Stimulated activated CD4-positive, alpha-beta T cell treated with anti-CD3 and anti-CD28 coated beads, TNF-alpha, amount 100 ng/mL, for 1 hour (primary cell): ENCODE measurements at places on chromosomes 13 and 19.

GRCh38 chr19:47210180-47210490 is 20.9 kb downstream of the BBC3 start:
- DNase-seq: no peak

- DNase-seq: no peak
Observed at GRCh38 chr13:87942205-87942604, 271.0 kb downstream of the SLITRK5 start.

DNA sequence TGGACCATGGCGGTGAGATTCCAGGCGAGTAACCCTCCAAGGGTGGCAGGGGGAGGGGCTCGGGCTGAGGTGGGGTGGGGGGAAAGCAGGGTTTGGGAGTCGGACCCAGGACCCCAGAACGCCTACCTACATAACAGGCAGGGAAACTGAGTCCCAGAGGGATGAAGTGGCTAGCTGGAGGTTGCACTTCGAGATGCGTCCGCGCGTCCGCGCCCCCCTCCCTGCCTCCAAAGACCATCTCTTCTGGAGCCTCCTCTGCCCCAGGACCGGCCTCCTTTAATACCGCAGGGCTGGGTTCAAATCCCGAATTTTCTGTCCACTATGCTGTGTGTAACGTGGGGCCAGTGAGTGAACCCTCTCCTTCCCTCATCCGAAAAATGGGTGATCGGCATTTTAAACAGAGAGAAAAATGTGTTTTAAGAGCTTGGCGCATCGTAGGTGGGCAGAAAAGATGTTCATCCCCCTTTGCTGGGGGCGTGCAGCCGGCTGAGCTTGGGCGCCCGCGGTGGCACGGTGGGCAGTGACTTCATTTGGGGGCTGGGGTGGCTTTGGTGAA is 13.8 kb downstream of the TJP3 start:
- no peak for DNase-seq

GRCh38 chr19:51884713-51885112 is 3.0 kb downstream of the ZNF577 start:
- DNase-seq: no peak

DNA sequence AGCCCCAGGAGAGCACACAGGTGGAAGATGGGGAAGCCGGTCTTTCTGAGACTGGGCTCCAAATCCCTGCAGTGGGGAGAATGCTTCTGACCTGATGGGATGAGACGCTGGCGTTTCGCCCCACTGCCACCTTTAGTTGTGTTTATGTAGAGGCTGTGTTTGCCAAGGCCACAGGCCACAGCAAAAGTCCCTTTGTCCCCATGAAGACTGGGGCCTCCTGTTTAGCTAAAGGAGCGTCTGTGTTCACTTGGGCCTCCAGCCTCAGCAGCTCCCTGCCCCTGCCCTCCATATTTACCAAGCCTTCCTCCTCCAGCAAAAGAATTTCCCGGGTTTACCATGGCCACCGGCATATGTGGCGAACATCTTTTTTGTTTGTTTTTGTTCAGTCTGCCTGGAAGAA is 10.4 kb upstream of the KLK14 start:
- no peak for DNase-seq

GRCh38 chr19:15315101-15315500 is 17.2 kb downstream of the BRD4 start:
- no peak for DNase-seq
